Hepatocyte (in vitro differentiated cells): ENCODE measurements at places on chromosomes 4 and X. TPM values are rescaled to one million over a fixed set of nuclear protein-coding genes. Genes with fewer than 3 reads are reported as not detected.

Gene ZNF718
- polyA plus RNA-seq: 2.3 and 2.5 TPM in 2 replicates

DNA sequence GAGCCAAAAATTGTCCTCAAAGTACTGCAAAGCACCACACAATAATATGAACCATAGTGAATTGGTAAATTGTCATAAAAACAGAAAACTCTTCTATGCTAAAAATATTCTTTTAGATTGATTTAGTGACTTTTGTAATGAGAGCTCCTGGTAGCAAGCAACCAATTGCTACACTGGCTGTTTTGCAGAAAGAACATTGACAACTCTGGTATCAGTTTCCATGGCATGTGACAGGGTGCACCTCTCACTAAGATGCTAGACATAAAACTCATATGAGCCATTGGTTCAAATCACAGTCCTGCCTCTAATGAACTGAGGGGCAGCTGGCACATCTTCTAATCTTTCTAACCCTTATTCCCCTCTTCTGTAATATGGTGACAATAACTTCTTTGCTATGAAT lies 212.2 kb downstream of the HS3ST1 start:
- no peak for DNase-seq

DNA sequence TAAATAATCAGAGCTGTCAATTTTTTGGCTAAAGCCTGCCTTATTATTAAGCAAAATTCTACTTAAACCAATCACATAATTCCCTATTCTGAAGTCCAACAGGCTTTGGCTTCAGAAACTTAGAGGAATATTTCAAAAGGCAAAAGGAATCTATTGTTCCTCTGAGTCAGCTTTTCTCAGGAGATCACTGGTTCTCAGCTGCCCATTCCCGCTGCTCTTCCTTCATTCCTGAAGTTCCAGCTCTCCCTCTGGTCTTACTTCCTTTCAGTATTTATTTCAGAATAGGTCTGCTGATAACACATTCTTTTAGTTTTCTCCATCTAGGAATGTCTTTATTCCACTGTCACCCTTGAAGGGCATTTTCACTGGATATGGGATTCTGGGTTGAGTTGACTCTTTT lies 133.7 kb downstream of the SOWAHB start:
- DNase-seq: no peak

DNA sequence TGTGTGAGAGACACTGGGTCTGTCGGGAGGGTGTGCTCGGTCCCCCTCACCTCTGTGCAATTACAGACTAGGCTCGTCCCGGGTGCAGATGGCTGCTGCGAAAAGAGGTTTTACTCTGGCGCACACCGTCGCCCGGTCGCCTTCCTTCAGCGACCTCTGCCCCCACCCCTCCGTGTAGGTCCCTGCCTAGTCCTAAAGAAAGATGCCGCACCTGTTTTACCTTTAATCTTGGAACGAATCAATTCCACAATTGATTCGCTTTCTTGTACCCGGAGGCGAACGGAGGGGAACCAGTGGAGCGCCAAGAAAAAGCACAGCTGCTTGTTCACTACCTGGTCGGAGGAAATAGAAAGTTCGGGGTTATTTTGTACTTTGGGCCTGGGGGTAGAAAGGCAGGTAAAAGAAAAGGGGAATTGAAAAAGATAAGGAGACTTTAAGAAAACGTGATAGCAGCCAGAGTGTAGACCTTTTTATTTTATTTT lies 1.2 kb downstream of the NPNT start:
- DNase-seq: no peak

DNA sequence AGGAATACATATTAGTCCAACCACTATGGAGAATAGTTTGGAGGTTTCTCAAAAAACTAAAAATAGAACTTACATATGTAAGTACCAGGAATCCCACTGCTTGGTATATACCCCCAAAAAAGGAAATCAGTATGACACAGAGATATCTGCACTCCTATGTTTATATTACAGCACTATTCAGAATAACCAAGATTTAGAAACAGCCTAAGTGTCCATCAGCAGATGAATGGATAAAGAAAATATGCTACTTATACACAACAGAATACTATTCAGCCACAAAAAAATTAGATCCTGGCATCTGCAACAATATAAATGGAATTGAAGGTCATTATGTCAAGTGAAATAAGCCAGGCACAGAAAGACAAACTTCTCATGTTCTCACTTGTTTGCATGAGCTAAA lies 27.5 kb upstream of the ABCG2 start:
- DNase-seq: no peak

DNA sequence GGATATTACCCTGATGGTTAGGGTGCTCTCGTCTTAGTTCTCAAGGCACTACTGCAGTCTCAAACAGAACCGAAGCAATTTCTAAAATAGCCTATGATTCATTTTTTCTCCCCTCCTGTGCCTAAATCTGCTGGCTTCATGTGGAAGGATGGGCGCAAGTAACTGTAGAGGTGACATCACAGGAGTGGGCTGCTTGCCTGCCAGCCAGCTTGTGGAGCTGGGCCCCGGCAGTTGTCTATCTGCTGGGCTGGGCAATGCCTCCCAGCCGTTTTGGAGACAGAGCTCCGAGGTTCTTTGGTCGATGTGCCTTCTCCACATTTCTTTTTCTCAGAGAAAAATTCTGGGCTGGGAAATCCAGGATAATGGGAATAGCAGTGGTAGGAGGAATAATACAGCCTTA lies 34.3 kb upstream of the CITED1 start:
- no peak for DNase-seq
